ENCODE measurements at places on chromosomes 13 and 19.
A peak's percentile ranks its signal among the peaks of the same experiment; 100 is the strongest.

DNA sequence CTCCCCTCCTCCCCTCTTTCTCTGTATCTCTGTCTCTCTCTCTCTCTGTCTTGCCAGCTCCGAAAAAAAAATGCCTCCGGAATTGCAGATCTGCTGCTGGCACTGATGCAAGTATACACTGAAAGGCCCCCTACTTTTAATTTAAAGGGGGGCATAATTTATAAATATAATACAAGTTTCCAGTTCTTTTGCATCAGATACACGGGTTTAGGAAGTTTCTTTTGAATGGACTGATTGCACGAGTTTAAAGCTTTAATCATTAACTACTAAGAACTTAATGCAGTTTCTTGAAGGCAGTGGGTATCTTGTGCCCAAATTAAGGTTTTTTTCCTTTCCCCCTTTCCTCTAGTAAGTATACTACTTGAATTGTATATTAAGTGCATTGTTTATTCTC lies 1.4 kb downstream of the FGF9 start:
- no peak for DNase-seq

DNA sequence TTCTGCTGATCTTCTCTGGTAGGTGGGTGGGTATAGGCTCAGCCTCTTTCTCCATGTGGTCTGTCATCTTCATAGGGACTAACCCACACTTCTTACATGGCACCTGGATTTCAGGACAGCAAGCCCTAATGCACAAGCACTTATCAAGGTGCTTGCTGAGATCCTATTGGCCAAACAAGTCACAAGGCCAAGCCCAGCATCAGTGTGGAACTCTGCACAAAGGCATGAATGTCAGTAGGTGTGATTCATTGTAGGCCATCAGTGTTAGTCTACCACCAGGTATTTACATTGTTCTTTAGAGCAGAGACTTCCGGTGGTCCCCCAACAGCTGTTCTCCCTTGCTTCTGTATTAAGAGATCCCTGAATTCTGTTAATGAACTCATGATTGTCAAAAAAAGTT lies 8.3 kb upstream of the RB1 start:
- no peak for DNase-seq

DNA sequence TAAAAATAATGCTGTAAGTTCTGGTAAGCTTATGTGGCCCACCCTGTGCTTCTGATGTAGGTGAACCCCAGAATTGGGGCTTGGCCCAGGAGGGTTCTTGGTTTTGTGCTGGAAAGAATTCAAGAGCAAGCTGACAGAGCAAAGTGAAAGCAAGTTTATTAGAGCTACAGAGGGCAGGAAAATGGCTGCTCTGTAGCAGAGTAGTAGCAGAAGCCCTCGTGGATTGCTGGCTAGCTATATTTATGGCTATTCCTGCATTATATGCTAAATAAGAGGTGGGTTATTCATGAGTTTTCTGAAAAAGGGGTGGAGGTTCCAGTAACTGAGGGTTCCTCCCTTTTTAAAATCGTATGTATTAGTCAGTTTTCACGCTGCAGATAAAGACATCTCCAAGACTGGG lies 20.6 kb upstream of the ZNF599 start:
- DNase-seq, result no peak

GRCh38 chr13:110911880-110912279 lies 3.0 kb downstream of the ANKRD10 start:
- no peak for DNase-seq

DNA sequence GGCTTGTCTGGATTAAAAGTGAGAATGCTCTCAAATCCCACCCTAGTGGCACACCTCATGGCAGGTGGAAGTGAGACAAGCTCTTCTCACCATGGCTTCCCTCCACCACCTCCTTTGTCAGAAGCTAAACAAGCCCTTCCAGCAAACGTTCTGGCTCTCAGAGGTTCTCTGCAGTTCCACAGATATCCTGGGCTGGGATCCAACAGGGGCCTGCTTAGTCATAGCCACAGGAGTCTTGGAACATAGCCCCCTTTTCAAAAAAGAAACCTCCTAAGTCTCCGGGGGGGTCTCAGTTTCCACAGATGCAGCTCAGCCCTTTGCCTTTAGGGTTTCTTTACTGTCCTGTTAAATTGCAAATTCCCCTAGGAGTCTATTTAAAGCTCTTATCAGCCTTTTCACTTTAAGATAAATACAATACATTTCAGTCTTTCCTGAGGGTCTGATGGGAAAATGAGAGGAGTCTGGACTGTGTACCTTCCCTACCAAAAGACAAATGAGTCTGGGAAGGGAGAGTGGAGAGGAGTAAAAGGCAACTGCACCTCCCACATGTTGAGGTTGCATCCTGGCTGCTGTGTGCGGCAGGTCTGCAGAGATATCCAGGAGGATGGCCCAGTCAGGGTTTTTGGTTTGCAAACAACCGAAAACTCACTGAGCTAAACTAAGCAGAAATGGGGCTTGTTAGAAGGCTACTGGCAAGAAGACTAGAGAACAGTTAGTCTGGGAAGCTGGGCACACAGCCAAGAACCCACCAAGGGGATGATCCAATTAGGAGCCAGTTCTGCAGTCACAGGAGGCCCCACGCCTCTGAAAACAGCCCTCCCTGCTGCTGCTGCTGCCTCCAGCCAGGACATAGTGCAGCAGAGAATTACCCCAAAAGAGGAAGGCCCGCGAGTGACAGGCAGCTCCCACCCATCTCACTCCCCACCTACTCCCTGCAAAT lies 41.4 kb upstream of the SERP2 start:
- peak; percentile 11 for DNase-seq

DNA sequence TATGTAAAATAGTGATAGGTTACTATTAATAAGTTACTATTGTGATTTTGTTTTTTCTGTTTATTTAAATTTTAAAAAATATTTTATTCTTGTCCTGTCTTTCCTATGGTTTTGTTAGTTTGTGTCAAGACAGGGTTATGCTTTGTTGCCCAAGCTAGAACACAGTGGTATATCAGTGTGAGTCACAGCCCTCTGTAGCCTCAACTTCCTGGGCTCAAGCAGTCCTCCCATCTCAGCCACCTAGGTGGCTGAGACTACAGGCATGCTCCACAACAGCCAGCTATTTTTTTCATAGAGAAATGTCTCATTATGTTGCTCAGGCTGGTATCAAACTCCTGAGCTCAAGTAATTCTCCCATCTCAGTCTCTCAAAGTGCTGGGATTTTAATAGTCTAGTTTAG lies 99.5 kb downstream of the ZNF675 start:
- DNase-seq, result no peak

- no peak for DNase-seq
Observed at GRCh38 chr19:4687396-4687795, 17.3 kb upstream of the MYDGF start.

- DNase-seq, result no peak
Observed at GRCh38 chr19:461721-462551, 1.1 kb upstream of the SHC2 start.

GRCh38 chr13:98567140-98567539 lies 9.8 kb downstream of the STK24 start:
- no peak for DNase-seq

GRCh38 chr19:12880551-12881171 lies 588 bp downstream of the DNASE2 start:
- DNase-seq, result no peak

- no peak for DNase-seq
Observed at GRCh38 chr19:1161716-1162115, 12.4 kb downstream of the SBNO2 start.

DNA sequence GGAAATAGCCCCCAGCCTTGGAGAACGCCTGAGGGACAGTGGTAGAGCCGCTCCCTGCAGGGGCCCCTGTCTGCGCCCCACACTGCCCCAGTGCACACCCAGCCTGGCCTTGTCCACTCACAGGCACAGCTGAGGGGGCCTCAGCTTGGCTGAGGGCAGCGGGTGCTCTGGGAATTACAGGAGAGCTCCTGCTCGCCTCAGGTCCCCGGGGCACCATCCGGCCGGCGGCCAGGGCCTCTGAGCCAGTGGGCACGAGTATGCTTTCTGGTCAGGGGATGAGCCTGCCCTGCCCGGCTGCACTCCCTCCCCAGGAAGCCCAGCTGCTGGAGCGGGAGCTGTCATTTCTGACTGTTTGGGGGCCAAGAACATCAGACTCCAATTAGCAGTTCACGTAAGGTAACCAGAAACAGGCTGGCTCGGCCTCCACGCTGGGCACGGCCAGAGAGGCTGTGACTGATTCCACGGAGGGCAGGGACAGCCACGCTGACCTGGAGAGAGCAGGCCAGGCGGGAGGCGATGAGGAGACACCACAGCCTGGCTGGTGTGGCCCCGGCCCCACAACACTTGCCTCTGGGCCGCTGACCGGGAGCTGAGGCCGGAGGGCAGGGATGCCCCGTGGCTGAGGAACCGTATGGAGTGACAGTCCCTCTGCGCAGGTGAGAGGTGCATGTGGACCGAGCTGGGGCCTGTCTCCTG lies 15.4 kb downstream of the CEBPG start:
- no peak for DNase-seq
